ENCODE measurements at places on chromosomes 16 and 17. TPM values are rescaled to one million over a fixed set of nuclear protein-coding genes. Genes with fewer than 3 reads are reported as not detected.

Gene ATP5PD
- 530 TPM for total RNA-seq

Gene NPIPA7
- total RNA-seq, result 0.15 TPM

Gene CCDC200
- total RNA-seq, result not detected

Gene ETV4
- total RNA-seq, result 1.5 TPM

Gene G6PC1
- not detected for total RNA-seq

Gene ASPHD1
- total RNA-seq, result 6.5 TPM

Gene JMJD6
- total RNA-seq, result 20.5 TPM

Gene SLC16A11
- total RNA-seq, result 0.66 TPM

Gene TP53TG3C
- total RNA-seq, result not detected

Gene MVP
- 723 TPM for total RNA-seq

Gene PRAC1
- total RNA-seq, result not detected

Gene PSMC5
- total RNA-seq, result 55.1 TPM

Gene GGT6
- total RNA-seq, result not detected

Gene UTS2R
- total RNA-seq, result 0.15 TPM

Gene CLEC3A
- not detected for total RNA-seq

Gene SOX8
- 0.17 TPM for total RNA-seq

Gene CCNF
- 5.1 TPM for total RNA-seq

All from smooth muscle cell of trachea (primary cell).